ENCODE measurements at places on chromosomes 2 and 18.

DNA sequence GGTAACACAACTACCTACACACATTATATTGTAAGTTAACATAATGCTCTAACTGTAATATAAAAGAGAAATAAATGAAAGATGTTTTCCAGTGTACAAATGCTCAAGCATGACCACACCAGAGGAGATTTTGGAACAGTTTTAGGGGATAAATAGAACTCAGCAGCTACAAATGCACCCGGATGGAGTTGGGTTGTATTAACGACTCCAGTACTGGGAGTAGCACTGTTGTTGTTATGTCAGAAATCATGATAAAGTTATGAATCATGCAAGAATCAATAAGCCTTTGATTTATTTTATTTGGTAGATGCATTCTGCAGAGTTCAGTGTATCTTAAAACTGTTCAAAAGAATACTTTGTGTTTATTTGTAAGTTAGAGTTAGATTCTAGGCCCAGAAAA, 126.9 kb downstream of the MAP3K20 start:
- DNase-seq = no peak

- DNase-seq = no peak
These were observed 126.4 kb upstream of the MGAT5 start for GRCh38 chr2:134127496-134127895.

- DNase-seq = no peak
These were observed at the start of gene ZAP70 for GRCh38 chr2:97713296-97714083. Gene ZAP70 (plus strand): TSS chr2:97713576. CDS start chr2:97724037, 10,461 bp downstream.

- DNase-seq = no peak
These were observed 60.1 kb upstream of the ARL4C start for GRCh38 chr2:234556848-234557573.

DNA sequence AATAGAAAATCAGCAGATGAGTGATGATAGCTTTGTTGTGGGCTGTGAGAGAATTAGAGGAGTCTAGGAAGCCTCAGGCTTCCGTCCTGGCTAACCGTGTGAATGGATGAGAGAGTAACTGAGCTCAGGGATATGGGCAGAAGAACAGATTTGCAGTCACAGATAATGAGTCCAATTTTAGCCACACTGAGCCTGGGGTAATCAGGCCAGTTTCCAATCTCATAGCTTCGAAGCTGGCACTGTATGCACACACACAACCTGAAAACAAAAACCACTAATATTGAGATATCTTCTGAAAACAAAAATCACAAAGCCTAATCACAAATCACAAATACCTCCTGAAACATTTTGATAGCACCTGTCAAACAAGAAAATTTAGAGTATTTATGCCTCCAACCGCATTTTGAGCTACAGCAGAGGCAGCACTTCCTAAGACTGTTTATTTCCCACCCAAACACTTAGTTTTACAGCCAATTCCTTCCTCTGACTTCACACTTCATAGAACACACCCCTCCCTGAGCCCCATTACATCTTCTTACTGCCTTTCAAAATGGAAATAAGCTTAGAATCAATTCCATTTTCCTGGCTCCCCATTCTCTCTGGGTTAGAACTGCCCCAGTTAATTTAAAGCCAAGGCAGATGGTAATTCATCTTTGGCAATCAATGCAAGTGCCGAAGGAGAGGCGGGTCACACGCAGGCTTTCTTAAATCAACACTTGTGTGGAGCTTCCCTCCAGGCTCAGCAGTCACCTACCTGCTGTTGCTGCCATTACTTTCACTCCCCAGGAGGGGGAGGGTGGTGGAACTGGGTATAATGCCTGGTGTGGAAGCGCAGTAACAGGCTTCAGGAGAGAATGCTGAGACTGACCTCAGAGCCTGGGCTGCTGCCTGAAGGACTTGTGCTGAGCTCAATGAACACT, 18.9 kb downstream of the TTR start:
- peak; percentile 23 for DNase-seq

GRCh38 chr2:240898108-240898730, 2.3 kb upstream of the MAB21L4 start:
- no peak for DNase-seq

DNA sequence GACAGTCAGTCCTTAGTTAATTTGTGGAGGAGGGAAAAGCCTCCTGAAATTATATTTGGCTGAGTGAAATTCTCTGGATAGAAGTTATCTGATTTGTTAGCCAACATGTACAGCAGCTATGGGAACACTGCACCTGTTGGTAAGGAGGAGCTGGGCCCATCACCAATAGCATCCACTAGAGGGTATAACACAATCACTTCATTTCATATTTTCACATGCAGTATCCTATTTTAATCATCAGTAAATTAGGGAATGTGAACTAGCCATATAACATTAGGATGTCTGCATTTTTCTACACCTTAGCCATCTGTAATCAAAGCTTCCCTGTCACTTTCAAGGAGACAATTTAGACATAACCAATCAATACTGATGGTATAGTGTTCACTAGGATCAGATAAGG, 818.4 kb upstream of the CDH2 start:
- peak; percentile 41 for DNase-seq

- DNase-seq = no peak
These were observed 136.8 kb downstream of the MEP1B start for GRCh38 chr18:32326450-32327308.

DNA sequence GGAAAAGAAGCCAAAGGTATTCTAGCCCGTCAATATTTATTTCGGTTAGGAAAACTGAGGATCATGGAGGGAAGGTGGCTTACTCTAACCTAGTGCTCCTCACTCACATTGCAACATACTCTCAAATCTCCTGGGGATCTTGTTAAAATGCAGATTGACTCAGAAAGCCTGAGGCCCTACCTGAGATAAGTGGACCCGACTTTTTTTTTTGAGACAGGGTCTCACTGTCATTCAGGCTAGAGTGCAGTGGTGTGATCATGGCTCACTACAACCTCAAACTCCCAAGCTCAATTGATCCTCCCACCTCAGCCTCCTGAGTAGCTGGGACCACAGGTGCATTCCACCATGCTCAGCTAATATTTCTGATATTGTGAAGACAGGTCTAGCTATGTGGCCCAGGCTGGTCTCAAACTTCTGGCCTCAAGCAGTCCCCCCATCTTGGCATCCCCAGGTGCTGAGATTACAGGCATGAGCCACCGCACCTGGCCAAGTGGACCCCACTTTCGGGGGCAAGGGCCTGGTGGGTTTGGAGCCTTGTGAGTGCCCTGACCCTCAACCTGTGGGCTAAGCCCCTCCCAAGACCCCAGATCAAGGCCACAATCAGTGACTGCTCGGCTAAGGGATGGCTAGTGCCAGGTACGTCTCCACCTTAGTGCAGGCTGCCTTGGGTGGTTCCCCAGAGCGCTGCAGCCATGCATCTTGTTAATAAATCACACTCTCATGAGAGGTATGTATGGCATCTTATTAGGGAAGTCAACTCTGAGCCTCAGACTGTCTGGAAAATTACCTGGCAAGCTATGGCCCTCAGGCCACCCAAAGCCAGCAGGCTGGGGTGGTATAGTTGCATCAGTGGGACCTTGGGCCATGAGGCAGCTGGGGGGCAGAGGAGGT, 1.1 kb upstream of the NEURL3 start:
- no peak for DNase-seq

DNA sequence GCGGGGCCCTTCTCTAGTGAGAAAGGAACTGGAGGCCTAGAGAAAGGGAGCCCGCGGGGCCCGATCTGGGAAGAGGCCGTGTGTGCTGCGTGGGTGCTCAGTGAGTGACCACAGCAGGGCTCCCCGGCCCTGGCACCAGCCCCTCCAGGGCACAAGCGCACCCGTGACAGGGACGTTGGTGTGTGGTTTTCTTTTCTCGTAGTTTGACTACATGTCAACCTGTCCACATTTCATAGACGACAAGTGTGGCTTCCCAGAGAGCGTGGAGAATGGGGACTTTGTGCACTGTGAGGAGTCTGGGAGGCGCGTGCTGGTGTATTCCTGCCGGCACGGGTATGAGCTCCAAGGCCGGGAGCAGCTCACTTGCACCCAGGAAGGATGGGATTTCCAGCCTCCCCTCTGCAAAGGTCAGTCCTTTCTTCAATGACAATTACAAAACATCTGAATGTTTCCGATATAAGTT, 83.1 kb downstream of the TPO start:
- DNase-seq = no peak

DNA sequence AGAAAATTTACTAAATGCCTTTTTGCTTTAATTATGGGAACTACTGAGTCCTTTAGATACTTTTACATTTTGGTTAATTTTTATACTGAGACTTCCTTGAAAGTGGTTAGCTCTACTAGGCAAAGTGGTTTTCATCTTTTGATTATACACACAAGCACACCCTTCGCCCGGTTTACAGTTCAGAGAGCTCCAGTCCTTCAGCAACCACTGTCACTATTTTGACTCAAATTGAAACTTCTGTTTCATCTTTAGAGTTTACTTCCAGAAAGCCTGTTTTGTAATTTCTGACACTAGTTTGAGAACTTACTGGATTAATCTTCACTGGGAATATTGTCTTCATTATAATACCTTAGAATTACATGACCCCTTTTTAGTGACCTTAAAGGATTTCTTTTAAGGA, 140.3 kb upstream of the FOSL2 start:
- no peak for DNase-seq

DNA sequence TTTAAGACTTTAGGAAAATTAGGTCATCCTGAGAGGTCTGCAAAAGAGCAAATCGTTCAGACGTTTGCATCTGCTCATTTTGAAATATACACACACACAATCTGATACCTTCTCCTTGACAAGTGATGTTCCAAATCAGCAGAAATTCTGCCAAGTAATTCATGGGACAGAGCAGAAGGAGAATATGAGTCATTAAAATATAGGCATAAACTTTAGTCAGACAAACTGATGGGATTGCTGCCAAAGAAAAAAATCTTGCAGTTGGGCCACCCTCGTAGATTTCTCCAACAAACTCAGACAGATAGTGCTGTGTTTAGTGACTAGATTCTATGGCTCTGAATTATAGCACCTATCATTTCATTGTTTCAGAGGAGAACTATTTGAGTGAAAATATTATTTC, 336.3 kb downstream of the NYAP2 start:
- DNase-seq = no peak

- no peak for DNase-seq
These were observed 455.9 kb upstream of the UBE2E3 start for GRCh38 chr2:180524499-180524898.

GRCh38 chr2:6557737-6558136, 308.0 kb downstream of the CMPK2 start:
- DNase-seq = no peak

DNA sequence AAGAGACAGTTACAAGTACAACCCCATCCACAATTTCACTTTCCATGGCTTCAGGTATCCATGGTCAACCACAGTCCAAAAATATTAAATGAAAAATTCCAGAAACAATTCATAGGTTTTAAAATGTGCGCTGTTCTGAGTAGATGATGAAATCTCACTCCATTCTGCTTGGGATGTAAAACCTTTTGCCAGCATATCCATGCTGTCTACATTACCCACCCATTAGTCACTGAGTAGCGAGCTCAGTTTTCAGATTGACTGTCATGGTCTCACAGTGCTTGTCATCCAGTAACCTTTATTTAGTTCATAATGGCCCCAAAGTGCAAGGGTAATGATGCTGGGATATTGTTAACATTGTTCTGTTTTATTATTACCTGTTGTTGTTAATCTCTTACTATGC, 40.5 kb downstream of the SMAD4 start:
- no peak for DNase-seq

DNA sequence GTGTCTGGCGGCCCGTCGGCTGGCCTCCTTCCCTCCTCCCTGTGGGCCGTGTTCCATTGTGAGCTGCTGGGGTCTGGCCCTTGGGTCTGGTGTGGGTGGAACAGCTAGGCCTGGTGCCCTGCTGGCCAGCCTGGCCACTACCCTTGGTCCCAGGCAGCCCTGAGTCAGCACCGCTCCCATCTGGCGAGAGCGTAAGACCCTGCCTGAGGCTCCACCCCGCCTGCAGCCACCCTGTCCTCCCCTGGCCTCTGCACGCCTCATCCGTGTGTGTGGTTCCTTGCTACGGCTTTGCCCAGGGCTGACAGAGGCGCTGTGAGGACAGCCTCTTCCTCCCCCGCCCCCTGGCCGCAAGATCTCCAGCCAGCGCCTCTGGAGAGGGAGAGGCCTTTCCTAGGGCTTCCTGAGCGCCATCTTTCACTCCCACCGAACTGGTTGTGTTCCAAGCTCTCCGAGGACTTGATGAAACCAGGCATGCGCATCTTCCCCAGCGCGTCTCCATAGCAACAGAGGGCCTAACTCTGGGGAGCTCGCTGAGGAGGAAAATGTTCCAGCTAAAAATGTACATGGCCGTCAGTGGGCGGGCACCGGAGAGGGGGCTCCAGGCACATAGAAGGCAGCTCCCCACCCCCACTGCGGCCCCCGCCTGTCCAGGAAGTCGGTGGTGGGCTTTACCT, 83.0 kb downstream of the STPG4 start:
- no peak for DNase-seq

DNA sequence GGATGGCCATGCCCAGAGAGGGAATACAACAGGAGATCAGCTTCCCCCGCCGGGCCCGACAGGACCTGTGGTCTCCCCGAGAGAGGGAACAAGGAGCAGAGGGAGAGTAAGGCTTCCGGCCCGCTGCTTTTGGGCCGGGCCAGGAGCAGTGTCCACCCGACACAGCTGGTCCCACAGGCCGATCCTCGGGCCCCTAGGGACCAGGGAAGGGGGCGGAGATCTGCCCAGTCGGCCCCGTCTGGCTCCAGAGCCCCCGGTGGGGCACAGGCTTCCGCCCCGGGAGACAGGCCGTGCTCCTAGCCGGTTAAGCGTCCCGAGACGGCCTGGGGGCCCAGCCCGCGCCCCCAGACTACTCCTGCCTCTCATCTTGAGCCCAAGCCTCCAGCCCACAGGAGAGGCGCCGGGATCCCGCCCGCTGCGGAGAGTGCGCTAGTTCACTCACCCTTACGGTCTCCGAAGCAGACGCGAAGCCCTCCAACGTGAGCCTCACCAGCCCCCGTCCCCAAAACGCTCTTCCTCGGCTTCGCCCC, at the start of gene MCFD2:
TSS of gene MCFD2 (minus strand) at position 526 of the 530 bp plus-strand sequence. CDS start 6,635 bp downstream, outside the sequence.
- DNase-seq = no peak

DNA sequence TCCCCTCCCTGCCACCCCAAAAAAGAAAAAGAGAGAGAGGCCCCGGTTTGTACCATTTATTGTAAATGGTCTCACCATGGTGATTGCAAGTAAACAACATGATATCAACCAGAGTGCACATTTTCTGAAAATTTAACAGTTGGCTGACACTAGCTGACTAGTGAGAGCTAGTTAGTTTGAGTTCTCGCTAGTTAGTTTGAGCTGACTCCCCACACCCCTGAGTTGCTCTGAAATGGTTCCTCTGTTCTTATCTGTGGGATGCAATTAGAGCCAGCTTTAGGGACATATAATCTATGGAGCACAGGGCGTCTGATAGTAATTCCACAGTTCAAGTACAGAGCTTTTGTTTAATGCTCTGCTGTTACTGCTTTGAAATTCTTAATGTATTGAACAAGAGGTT, 13.1 kb downstream of the CASP10 start:
- DNase-seq = no peak

GRCh38 chr18:25786758-25787157, 303.7 kb downstream of the SS18 start:
- no peak for DNase-seq

- DNase-seq = no peak
These were observed 63.2 kb downstream of the RRM2 start for GRCh38 chr2:10185755-10186154.
